Activated B cell treated with CpG ODN at 0.5 μM for 24 hours (primary cell): ENCODE measurements at places on chromosomes 4 and X. TPM values are rescaled to one million over a fixed set of nuclear protein-coding genes. Genes with fewer than 3 reads are reported as not detected.

- DNase-seq: peak; percentile 56
These were observed 11.4 kb downstream of the KLF3 start for GRCh38 chr4:38675146-38676121.

DNA sequence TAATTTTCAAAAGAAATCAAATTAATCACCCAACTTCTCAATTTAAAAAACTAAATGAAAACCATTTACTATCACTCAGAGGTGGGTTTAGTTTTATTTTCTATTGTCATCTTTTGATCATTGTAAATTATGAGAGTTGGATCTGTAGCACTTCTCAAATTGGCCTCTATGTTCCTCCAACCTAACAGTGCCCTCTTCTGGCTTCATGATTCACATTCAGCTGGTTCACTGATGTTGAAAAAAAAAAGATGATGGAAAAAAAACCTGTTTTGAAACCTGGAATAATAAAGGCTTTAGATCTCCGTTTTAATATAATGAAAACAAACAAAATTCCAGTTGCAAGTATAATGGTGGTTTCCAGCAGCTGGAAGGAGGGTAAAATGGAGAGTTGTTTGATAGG, 2.4 kb upstream of the NBDY start:
- DNase-seq: no peak

- DNase-seq: no peak
These were observed 59.2 kb downstream of the SLC7A11 start for GRCh38 chr4:138182838-138183426.

Gene SEC24B
- total RNA-seq: 32.0 and 36.1 TPM in 2 replicates

GRCh38 chr4:184648313-184649025, 778 bp downstream of the CASP3 start:
- peak; percentile 37 for DNase-seq

GRCh38 chrX:80816051-80816450, 6.4 kb upstream of the BRWD3 start:
- no peak for DNase-seq

GRCh38 chr4:154465085-154465484, 26.5 kb downstream of the DCHS2 start:
- DNase-seq: no peak

Gene HSD17B13
- 0.17 and 0.35 TPM in 2 replicates for total RNA-seq

DNA sequence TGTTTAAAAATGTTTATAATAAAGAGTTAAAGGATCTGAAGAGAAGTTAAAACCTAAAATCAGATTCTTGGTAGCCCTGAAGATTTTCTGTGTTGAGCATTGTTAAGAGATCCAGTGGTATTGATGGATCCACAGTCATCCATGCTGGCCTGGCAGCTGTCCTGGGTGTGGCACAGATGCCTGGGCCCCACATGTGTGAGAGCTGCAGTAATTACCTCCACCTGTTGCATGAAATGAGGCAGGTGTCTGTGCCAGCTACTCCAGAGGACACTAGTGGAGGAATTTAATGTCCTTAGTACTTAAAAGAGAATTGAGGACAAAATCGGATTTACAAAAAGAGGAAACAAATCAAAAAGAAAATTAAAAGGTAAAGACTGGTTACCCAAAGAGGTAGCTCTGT, 44.0 kb downstream of the MGST2 start:
- DNase-seq: no peak

GRCh38 chrX:6371353-6371752, 142.7 kb upstream of the NLGN4X start:
- DNase-seq: no peak

- DNase-seq: peak; percentile 70
These were observed at the start of gene MAGEE1 for GRCh38 chrX:76427560-76428242. TSS of gene MAGEE1 (plus strand) at chrX:76427710. CDS start at chrX:76427931, 221 bp downstream.

DNA sequence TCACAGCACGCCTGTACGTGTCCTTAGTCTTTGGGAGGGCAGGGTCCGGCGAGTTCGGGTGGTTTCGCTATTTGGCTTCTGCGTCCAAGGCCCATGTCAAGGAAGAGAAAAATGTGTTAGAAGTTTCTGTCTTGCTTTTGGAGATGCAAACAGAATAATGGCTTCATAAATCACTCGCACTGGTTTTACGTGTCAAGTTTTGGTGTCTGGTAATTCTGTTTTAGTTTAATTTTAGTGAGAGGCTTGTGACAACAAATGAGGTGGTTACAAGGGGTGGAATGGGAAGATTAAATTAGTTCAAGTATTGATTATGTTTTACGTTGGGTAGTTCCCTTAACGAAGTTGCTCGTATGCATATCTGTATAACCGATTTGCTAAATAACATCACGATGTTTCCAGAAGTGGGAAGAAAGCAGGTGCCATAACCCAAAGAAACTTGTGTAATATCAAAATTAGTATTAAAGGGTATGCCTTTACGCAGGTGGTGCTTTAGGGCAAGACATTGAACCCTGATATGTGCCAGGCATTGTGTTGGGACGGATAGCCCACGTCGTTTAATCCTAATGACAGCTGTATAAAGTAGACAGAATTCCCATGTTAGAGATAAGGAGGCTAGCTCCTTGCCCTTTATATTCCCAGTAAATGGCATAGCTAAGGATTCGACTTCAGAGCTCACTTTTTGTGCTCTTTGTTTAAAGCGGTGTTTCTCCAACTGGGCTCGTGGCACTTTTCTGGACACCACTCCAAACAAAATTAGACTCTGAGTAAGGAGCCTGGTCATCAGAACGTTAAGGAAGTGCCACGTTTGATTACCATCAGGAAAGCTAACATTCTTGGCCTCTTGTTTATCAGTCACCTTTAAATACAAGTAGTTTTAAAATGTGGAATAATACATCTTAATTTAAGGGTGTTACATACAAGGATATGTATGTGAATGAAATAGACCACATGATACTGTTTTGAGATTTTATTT, 843 bp downstream of the RPL34 start:
- DNase-seq: no peak

- DNase-seq: no peak
These were observed 126.6 kb downstream of the ASB9 start for GRCh38 chrX:15143050-15143824.

DNA sequence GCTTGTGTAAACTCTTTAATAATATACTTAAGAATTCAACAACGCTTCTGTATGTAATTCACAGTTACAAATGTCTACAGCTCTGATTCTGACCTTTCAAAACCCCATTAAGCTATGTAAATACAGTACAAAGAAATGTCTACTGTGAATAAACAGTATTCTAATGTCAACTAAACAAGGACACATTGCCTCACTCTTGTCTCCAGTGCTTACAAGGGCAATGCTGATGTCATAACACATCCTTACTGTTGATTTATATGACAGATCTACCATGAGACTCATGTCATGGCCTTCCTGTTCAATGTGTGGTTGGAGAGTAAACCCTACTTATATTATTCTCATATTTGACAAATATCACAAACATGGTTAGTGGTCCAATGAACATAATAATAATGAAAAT, 256.1 kb upstream of the ADGRL3 start:
- DNase-seq: no peak

GRCh38 chrX:51776851-51777250, 33.6 kb downstream of the GSPT2 start:
- no peak for DNase-seq

Gene DUX4
- total RNA-seq: not detected in 2 replicates

DNA sequence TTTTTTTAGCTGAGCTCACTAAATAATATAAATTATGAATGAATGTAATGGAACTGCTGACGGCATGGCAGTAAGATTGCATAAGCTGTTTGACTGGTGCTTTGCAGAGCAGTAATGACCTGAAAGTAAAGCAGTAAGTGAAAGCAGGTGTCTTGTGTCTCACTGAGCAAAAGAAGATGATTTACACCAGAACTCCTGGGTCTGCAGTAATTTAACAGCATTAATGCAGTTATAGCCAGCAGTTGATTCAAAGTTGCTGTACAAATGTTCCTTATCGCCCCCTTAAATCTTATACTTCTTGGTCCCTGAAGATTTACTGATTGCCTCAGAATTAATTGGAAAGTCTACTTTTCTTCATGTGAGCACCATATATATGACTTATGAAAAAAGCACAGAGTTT, 187.7 kb downstream of the DCTD start:
- DNase-seq: no peak

DNA sequence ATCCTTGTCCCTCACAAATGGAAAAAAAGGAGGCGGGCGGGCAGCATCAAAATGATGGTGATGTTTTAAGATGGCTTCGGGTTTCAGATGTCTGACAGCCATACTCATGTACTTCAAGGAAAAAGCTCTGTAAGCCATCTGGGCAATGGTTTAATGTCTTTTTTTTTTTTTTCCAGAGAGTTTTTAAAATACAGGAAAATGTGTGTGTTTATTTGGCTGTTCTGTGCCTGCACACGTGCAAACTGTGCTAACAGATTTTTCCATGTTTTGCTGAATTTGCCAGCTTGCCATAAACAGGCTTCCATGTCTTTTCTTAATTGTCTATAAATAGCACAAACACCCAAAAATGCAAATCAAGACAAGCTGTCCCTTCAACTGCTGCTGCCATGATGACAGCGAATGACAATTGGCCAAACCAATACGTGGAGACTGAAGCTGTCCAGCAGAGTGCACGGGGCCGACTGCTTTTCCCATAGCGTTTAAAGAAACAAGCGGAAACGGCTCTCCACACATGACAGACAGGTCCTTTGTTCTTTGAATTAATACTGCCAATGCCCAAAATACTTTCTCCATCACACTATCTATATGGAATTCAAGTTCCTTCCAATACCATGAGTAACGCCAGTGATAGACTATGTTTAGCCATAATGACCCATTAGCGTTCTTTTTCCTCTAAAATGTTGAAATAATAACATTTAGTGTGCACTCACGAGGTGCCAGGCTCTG, 35.7 kb downstream of the AFAP1 start:
- no peak for DNase-seq
